Activated gamma-delta T cell (primary cell): ENCODE measurements at places on chromosomes 1 and 21.

GRCh38 chr1:9128520-9129265 lies at the start of gene GPR157:
Gene GPR157 (minus strand): TSS chr1:9129102. CDS start chr1:9129027, 75 bp downstream.
- peak; percentile 60 for DNase-seq

- no peak for DNase-seq
Measured at GRCh38 chr1:235588916-235589515, 60.6 kb downstream of the GNG4 start.

GRCh38 chr1:30377230-30378002 lies 346.0 kb downstream of the MATN1 start:
- no peak for DNase-seq

GRCh38 chr1:176815621-176816020 lies 348.9 kb downstream of the ASTN1 start:
- DNase-seq: no peak

DNA sequence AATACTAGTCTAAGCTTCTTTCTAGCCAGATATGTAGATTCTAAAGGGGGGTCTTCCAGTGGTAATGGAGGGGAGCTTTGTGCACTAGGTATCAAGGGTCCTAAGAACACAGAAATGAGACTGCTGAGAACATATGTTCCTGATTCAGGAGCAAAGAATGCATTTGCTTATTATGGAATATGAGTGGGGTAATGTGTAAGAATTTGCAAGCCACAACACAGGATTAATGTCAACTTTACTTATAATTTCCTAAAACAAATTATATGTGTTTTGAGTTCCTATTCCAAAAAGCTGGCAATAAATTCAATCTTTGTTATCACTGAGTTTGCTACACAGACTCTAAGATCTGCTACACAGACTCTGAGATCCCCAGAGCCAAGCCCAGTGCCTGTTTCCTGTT lies 357.0 kb upstream of the PTBP2 start:
- DNase-seq: no peak

DNA sequence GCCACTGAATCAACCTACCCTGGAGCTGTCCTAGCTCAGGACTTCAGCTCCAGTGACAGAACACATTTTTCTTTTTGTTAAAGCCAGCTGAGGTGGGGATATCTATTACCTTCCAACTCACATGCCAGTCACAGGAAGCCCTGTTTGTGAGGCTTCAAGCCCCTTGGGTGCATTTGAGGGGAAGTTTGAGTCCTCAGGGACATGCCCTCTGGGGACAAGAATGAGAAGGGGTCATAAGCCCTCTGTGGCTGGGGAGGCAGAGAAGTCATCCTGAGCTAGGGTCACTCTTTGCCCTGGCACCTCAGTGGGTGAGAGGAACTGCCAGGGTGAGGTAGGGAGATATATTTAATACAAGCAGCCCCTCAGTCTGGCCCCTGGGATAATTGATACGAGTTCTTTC lies 33.5 kb upstream of the CLDN14 start:
- no peak for DNase-seq

DNA sequence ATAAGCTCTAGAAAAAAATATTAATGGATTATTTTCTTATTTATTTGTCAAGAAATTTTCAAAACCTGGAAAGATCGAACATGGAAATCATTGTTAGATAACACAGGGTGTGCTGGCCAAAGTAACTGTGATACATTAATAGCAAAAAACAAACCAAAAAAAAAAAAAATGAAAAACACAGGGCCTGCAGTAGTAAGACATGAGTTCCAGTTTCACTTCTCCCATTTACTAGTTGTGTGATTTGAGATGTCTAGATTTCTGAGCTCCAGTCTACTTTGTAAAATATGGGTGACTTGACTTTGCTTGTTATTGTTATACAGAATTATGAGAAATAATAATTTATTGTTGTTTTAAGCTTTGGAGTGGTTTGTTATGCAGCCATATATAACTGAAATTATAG lies 13.6 kb downstream of the FAM177B start:
- DNase-seq: no peak

GRCh38 chr1:11318982-11319381 lies 46.0 kb downstream of the UBIAD1 start:
- DNase-seq: no peak

GRCh38 chr1:100710906-100711682 lies 8.4 kb upstream of the VCAM1 start:
- DNase-seq: no peak

DNA sequence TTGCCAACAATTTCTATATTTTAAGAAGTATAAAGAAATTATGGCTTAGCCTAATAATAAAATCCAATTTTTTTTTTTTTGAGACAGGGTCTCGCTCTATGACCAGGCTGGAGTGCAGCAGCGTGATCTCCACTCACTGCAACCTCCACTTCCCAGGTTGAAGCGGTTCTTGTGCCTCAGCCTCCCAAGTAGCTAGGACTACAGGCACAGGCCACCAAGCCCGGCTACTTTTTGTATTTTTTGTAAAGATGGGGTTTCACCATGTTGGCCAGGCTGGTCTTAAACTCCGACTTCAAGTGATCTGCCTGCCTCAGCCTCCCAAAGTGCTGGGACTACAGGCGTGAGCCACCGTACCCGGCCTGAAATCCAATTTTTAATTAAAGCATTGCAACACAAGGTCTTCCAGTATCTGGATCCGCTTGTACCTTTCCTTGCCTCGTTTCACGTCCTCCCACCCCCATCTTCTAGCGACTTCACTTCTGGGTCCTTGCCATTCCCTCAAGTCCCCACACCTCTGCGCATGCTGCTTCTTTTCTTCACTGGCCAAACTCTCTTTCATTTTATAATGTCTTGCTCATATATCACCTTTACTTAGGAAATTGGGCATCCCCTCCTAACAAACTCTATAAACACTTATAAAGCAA lies 2.3 kb downstream of the FUBP1 start:
- no peak for DNase-seq

GRCh38 chr1:56435434-56436262 lies 143.7 kb downstream of the PLPP3 start:
- DNase-seq: no peak

- DNase-seq: no peak
Measured at GRCh38 chr1:162383516-162383915, 2.0 kb downstream of the C1orf226 start.
